CD14-positive monocyte (primary cell): ENCODE measurements at places on chromosomes 13 and 19.

- no peak for DNase-seq
Observed at GRCh38 chr19:34667349-34668076, 9.4 kb downstream of the SCGB2B2 start.

DNA sequence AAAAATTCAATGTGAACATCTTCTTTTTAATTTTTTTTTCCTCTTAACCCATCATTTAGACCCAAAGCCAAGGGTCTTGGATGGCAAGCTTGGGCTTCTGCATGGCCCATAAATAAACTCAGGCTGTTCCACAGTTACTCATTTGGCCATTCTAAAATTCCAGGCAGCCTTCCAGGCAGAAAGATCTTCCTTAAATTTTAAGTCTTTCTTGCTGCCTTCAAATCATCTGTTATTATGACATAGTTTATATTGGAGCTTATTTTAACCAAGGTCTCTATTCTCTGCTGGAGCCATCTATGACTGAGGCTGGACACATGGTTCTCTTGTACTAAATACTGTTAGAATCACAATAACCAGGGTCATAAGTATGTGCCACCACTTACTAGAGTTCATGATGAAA lies 317.3 kb upstream of the MAB21L1 start:
- no peak for DNase-seq

DNA sequence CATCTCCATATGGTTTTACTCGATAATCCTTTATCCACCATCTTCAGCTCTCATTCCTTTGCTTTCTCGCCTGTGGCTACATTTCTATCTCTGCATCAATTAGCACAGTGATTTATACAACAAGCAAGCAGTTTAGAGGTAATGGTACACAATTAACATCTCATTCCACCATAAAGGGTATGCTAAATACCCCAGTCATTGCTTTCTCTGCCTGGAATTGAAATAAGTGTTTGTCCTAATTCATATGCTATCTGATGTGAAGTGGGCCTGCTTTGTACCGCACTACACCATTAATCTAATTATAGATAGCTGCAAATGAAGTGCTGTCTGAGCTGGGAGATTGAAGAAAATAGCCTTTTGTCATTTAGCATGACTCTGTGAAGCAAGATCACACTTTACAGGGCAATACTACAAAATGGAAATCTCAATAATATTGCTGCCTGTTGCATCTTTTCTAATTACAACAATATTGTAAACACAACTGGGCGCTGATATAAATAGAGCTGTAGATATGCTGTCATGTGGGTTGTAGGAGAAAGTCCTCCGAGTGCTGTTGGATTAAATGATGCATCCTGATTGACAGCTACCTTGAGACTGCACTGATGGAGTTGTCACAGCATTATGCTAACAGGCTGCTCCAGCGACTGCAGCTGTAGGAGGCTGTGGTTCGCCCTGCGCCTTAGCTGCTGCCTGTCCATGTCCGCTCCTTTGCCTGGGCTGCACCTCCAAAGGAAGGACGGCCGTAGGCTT lies 78.2 kb downstream of the GGACT start:
- DNase-seq = no peak

- peak; percentile 37 for DNase-seq
Observed at GRCh38 chr19:49502866-49503581, 6.8 kb downstream of the RPS11 start.

DNA sequence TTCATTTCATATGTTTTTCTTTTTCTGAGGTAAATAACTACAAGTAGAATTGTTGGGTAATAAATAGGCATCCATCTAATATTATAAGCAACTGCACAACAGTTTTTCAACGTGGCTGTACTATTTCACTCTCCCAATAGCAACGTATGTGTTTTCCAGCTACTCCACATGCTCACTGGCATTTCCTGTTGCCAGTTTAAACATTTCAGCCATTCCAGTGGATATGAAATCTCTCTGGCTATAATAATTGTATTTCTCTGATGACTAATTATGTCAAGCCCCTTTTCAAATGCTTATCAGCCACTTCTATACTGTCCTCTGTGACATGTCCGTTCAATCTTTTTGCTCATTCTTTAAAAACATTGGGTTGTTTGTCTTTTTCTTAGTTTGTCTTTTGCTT lies 26.8 kb upstream of the ALOX5AP start:
- DNase-seq = no peak
